ENCODE measurements at places on chromosomes 1 and 21.

GRCh38 chr1:207959141-207959825, 48.4 kb upstream of the CD34 start:
- DNase-seq: peak; percentile 58
- peaks cover 18% of the 10 kb centered on the region for H3K27me3 ChIP-seq
- no peaks in the 10 kb centered on the region for H3K36me3 ChIP-seq
- H3K4me3 ChIP-seq: peak overlapping the region; percentile 68

GRCh38 chr1:5109633-5110032, 455.2 kb downstream of the AJAP1 start:
- no peaks in the 10 kb centered on the region for H3K4me1 ChIP-seq
- DNase-seq: no peak
- H3K27me3 ChIP-seq: no peaks in the 10 kb centered on the region

GRCh38 chr1:39901464-39901713, 328 bp downstream of the MYCL start:
- peak overlapping the region; percentile 81 for H3K4me3 ChIP-seq
- H3K36me3 ChIP-seq: no peaks in the 10 kb centered on the region
- H3K4me1 ChIP-seq: peaks cover 20% of the 10 kb centered on the region
- no peak for DNase-seq
- H3K27ac ChIP-seq: no peak overlapping the region
- H3K27me3 ChIP-seq: peaks cover 66% of the 10 kb centered on the region

- no peaks in the 10 kb centered on the region for H3K4me1 ChIP-seq
- DNase-seq: peak; percentile 6
- H3K36me3 ChIP-seq: no peaks in the 10 kb centered on the region
- H3K27ac ChIP-seq: no peak overlapping the region
Measured at GRCh38 chr1:163361123-163361934, 39.6 kb downstream of the NUF2 start.

DNA sequence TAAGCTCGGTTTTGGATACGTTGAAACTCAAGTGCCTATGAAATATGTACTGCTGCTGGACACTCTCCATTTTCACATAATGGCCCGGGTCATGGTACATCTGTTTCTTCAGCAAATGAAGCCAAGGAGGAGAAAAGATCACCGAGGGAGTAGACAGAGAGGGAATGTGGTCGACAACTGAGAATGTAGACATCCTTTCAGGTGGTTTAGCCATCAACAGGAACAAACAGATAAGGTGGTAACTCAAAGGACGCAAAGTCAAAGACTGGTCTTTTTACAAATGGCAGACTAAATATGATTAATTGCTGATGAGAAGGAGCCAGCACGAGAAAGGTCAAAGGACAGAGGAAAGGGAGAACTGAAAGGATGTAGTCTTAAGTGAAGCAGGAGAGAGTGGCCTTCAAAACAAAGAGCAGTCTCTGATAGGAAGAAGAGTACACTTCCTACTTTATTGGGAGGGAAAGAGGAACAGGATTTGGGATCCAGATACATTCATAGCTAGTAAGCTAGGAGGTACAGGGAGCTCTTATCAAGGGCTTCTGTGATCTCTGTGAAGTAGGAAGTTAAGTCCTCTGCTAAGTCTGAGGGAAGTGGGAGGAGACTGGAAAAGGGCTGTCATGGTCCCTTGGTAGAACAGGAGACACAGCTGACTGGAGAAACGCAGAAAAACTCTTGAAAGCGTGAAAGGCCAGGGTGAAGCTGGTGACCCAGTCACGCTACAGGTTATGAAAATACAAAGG, 28.3 kb downstream of the NUP133 start:
- no peak overlapping the region for H3K4me3 ChIP-seq
- no peak for DNase-seq
- no peaks in the 10 kb centered on the region for H3K4me1 ChIP-seq
- no peaks in the 10 kb centered on the region for H3K27me3 ChIP-seq

DNA sequence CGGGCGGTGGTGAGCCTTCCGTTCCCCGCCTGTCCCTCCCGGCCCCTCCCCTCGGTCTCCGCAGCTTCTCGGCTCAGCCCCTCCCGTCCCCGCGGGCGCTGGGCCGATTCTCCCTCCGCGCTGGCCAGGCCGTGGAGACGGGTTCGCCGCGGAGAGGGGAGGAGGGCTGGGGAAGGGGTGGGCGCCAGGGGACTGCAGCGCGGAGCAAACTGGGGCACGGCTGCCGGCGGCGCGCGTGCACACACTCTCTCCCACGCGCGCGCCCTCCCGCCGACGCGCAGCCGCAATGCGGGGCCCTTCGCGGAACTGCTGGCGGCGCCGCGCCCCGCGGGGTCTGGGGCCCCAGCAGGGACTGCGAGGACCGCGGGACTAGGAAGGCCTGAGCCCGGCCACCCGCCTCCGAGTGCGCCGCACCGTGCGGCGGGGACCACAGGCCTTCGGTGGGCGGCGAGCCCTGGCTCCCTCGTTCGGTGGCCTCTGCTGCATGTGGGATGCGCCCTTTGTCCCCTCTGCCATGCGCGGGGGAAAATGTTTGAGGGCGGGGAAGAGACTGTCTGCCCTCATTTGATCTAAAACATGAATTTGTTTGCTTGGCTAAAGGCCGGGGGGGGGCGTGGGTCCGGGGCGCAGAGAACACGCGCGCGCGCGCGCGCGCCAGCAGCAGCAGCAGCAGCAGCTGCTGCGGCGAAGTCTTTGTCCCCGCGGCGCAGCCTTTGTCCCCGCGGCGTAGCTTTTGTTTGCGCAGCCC, 90.7 kb upstream of the VAMP3 start:
- H3K4me1 ChIP-seq: peaks cover 6% of the 10 kb centered on the region
- peaks cover 35% of the 10 kb centered on the region for H3K27me3 ChIP-seq
- peak; percentile 52 for DNase-seq
- H3K27ac ChIP-seq: no peak overlapping the region
- H3K4me3 ChIP-seq: peak overlapping the region; percentile 84

DNA sequence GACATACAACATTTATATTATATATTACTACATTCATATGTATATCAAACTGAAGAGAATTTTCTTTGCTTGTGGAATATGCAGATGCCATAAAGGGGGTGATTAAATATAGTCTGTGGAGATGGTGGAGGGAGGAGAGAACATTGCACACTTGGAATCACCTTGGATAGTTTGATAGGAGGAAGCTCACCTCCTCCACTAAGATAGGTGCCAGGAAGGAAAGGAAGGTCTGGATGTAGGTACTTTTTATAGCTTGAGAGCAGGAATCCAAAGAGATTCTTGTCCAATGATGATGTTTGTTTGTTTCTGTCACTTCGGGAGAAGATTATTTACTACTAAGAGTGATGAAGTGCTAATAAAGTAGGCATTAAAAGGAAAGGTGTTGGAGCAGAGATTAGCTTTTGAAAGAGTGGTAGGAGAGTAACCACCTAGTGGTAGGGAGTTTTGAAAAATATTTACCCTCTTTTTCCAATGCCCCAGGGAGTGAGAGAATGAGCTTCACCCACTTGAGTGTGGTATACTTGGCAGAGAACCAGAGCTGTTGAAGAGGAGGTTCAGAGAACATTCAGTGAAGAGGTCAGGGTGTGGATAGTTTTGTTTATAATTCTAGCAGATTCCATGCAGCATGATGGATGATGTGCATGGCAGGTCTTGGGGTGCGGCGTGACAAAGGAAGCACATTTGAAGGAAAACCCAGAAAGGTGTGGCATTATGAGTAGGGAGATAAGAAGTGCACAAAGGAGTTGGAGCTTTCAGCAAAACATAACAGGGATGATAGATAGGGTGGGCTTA, 145.0 kb downstream of the PATJ start:
- no peaks in the 10 kb centered on the region for H3K4me1 ChIP-seq
- DNase-seq: no peak
- H3K27me3 ChIP-seq: no peaks in the 10 kb centered on the region
- H3K36me3 ChIP-seq: no peaks in the 10 kb centered on the region

DNA sequence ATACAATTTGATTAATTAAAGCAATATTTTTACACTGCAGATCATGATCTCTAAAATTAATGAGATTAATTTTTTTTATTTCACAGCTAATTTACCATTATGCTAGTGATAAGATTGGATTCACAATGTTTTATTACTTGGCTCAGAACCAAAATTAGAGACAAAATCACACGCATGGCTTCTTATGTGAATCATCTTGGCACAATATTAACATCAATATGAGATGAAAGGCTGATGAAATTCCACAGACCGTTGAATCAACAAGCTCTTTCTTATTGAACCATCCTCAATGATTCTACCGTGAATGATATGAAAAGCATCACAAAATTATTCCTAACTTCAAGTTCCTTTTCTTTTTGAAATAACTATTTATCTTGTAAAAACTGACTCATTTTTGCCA, 544.9 kb downstream of the KCNT2 start:
- no peaks in the 10 kb centered on the region for H3K36me3 ChIP-seq
- no peaks in the 10 kb centered on the region for H3K4me1 ChIP-seq
- no peak for DNase-seq
- H3K27ac ChIP-seq: no peak overlapping the region
- no peak overlapping the region for H3K4me3 ChIP-seq

- no peak overlapping the region for H3K27ac ChIP-seq
- no peaks in the 10 kb centered on the region for H3K4me1 ChIP-seq
- H3K4me3 ChIP-seq: no peak overlapping the region
- H3K36me3 ChIP-seq: peaks cover 35% of the 10 kb centered on the region
- peak; percentile 25 for DNase-seq
Measured at GRCh38 chr1:228236744-228237143, 28.9 kb downstream of the OBSCN start.

All from mesenchymal stem cell (in vitro differentiated cells and primary cell).